Stimulated activated CD8-positive, alpha-beta memory T cell treated with anti-CD3 and anti-CD28 coated beads, Interleukin-4, amount 100 ng/mL, for 4 hours (primary cell): ENCODE measurements at places on chromosomes 5 and 9.

DNA sequence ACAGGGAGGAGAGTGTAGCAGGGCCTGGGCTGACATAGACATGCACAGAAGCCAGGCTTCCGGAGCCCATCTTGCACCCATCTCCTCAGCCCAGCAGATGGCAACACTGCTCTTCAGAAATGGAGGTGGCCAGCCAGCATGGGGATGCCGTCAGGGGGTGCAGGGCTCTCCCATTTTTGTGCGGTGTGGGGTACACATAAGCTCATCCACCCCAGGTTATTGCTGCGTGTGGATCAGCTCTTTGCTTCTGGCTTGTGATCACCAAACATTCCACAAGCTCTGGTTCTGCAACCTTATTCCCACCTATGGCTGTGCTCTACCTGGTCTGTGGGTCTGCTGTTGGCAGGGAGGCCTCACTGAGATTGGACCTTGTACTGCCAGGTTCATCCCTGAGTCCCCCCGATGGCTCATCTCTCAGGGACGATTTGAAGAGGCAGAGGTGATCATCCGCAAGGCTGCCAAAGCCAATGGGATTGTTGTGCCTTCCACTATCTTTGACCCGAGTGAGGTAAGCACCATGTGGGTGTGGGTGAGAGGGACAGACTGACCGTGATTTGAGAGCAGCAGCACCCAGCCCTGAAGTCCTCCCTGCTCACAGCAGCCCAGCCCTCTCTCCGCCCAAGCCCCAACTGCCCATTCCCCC is 17.3 kb downstream of the SLC22A5 start:
- peak; percentile 48 for DNase-seq

- DNase-seq, result peak; percentile 30
Observed at GRCh38 chr5:14628346-14628745, 36.2 kb upstream of the OTULIN start.

GRCh38 chr5:109829331-109829730 is 139.6 kb downstream of the MAN2A1 start:
- DNase-seq, result no peak

- no peak for DNase-seq
Observed at GRCh38 chr5:55850839-55851674, at the start of gene IL31RA. IL31RA (plus strand) TSS chr5:55851357; CDS start chr5:55851571, 214 bp downstream.

GRCh38 chr5:87121304-87122150 is 146.2 kb upstream of the RASA1 start:
- no peak for DNase-seq

GRCh38 chr9:112332214-112332613 is 1.2 kb downstream of the PTBP3 start:
- no peak for DNase-seq

DNA sequence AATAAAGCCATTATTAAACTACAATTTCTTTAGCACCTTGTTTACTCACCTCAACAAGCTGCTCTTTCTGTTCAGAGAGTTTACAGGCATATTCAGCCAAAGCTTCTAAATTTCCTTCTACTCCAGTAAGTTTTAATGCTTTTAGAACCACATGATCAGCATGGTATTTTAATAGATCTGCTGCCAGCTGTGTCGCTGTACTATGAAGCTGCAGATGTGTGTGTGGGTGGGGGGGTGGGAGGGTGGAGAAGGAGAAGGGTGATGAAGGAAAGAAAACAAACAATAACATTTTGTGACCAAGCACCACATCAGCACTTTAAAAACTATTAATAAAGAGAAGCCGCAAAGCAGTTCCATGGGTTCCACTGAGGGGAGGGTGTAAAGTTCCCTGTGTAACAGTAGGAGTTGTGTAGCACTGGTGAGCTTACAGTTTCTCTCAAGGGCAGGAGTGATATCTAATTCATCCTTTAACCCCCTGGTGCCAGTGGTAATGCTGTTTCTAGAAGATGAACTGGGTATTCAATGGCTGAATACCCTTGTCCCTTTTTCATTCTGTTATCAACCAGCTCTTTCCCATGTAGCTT is 38.5 kb downstream of the ABITRAM start:
- no peak for DNase-seq
